DMS79 treated with DMSO at 0.1 percent for 48 hours (cell line): ENCODE measurements at places on chromosomes 7 and 10.

GRCh38 chr7:70456719-70457118 is 675.2 kb upstream of the GALNT17 start:
- DNase-seq: no peak

- no peak for DNase-seq
Measured at GRCh38 chr10:7388602-7389001, 22.2 kb downstream of the SFMBT2 start.

DNA sequence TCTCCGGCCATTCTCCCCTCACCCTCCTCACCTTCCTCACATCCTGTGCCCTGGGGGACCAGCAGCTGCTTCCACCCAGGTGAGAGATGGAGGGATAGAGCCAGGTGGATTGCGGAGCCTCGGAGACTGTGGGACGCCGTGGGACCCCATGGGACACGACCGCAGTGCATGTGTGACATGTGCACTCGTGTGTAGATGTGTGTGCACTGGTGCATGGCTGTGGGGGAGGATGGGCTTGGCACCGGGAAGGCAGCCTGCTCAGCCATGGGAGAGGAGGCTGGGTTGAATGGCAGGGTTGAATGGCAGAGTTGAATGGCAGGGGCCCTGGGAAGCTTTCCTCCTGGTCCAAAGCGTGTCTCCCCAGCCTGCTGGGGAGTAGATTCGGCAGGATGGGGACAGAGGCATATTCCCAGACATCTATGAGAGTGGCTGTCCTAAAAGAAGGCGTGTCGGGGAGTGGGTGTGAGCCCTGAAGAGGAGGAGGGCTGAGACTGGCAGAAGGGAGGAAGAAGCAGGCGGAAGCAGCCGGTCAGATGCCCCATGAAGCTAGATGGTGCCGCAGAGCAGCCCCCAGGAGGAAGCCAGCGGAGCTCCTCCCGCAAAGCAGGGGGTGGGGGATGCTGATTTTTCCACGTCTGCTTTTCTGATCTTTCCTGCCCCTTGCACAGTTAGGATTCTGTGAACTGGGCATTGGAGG is 815 bp downstream of the GIMAP8 start:
- DNase-seq: peak; percentile 28

DNA sequence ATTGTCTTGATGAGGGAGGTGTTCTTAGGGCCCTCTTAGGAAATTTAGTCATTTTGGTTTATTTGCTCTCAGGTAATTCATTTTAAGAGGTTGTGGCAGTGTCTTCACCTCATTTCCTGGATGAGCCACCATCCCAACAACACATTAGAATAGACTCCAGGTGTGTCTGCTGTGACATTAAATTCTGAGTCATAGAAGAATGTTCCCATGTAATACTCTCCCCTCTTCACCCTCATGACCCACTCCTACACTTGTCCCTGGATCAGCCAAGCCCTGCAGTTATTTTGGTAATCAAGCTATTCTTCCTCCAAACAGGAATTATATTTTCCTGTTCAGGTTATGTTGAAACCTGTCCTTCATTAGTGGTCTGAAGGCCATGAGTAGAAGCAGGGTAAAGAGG is 944.1 kb downstream of the SORCS3 start:
- DNase-seq: no peak
